ENCODE measurements at places on chromosomes 3 and 15.

GRCh38 chr3:117084739-117085270, 375.2 kb downstream of the TUSC7 start:
- no peak for ATAC-seq

- ATAC-seq = no peak
Measured at GRCh38 chr15:22228101-22228762, 147.9 kb downstream of the OR4M2 start.

DNA sequence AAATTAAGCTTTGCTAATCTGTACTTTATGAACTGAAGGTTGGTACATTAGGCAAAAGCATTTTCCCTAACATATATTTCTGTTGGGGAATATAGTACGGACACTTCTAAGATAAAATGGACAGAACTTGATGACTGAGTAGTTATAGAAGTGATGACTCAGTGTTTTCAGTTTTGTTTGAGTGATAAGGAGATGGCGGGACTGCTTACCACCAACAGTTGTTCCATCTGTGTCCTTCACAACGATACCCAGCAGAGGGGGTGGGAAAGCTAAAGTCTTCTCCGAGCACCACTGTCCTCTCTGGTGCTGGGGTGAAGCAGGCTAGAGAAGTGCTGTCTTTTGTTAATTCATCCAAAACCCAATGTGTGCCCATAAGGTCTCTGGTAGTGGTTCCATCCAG, 195.8 kb downstream of the CD47 start:
- ATAC-seq = no peak

DNA sequence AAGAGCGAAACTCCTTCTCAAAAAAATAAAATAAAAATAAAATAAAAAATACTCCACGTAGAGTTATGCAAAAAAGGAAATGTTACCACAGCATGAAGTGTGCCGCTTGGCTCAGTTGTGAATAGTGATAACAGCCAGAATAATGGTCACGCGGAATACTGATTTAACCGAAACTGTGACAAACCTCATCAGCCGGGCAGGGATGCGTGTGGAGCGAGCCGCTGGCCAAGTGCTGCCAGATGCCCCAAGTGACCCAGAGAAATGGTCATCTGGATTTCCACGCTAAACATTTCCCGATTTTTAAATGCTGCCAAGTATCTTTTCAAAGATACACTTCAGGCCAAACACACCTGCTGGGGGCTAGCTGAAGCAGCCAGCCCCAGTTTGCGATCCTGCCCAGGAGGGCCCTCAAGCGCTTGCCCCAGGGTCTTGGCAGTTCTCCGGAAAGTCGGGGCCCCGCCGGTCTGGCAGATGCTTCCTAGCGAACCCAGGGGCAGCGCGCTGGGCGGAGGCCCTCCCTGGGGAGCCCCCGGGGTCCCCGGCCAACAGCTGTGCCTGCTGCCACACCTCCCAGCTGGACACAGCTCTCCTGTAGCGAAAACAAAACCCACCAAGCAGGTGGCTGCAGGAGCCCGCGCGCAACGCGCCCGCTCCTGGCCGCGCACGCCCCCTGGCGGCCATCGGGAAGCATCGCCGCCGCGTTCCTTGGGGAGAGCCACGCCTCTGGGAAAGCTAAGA, 35.1 kb downstream of the CMTM6 start:
- ATAC-seq = peak; percentile 80

GRCh38 chr15:70323111-70323851, 225.6 kb upstream of the TLE3 start:
- no peak for ATAC-seq

DNA sequence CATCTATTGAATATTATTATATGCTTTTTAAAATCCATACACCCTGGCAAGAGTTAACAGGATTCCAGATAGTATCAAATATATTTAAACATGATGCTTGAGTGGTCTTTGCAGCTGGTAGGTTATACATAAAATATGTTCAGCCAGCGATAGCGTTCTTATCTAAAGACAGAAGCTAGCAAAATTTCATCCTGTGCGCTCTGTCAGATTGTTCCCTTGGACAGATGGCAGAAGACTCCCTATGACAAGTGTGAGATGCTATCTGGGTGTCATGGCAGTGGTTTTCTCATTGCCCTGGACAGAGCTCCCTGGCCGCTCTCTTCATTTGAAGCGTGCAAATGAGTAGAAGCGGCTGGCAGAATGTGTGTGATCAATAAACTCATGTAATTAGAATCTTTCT, 175.2 kb upstream of the SOX14 start:
- ATAC-seq = no peak

DNA sequence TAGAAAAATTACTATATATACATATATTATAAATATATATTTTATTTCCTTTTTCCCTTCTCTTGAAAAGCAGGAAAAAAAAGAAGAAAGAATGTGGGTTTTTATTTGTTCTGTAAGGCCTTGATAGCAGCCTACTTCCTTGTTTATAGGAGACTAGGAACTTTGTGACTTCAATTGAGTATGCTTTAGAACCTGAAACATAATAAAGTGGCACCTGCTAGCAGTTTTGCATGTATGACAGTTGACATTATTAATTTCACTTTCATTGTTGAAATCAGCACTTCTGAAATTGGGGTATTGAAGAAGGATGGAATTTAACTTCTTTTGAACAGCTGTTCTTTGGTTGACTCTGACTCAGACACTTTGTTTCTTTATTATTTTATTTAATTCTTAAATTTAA, 56.9 kb downstream of the GLCE start:
- ATAC-seq = no peak

DNA sequence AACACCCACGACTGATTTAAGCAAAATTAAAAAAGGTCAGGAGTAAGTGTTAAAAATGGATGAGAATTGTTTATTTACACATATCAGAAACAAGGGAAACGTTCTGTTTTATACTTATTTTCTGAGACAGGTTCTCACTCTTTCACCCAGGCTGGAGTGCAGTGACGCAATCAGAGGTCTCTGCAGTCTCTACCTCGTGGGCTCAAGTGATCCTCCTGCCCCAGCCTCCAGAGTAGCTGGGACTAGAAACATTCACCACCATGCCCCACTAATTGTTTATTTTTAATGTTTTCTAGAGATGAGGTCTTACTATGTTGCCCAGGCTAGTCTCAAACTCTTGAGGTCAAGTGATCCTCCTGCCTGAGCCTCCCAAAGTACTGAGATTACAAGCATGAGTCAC, 1080.3 kb downstream of the ROBO1 start:
- ATAC-seq = no peak

DNA sequence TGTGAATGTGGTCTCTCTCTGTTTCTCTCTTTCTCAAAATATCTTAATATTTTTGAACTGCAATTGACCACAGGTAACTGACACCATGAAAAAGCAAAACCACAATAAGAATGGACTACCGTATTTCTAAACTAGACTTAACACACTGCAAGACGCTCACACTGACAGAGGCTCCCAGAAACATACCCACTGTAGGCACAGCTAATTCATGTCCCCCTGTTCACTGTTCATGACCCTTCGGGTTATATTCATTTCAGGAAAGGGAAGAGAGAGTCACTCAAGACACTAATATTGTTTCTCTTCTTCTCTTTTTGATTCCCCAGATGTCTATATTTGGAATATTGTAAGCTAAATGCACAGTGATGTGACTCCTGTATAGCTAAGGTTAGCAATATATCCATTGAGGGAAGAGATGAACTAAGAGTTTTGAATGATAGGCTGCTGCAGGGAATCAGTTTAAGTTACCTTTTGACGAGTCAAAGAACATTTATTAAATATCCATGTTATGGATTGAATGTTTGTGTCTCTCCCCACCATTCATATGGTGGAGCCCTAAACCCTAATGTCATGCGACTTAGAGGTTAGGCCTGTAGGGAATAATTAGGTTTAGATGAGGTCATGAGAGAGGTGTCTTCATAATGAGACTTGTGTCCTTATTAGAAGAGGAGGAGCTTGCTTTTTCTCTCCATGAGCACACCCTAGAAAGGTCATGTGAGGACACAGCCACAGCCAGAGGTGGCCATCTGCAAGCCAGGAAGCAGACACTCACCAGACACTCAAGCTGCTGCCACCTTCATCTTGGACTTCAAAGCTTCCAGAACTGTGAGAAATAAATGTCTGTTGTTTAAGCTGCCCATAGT, 216.6 kb upstream of the GRM7 start:
- no peak for ATAC-seq

DNA sequence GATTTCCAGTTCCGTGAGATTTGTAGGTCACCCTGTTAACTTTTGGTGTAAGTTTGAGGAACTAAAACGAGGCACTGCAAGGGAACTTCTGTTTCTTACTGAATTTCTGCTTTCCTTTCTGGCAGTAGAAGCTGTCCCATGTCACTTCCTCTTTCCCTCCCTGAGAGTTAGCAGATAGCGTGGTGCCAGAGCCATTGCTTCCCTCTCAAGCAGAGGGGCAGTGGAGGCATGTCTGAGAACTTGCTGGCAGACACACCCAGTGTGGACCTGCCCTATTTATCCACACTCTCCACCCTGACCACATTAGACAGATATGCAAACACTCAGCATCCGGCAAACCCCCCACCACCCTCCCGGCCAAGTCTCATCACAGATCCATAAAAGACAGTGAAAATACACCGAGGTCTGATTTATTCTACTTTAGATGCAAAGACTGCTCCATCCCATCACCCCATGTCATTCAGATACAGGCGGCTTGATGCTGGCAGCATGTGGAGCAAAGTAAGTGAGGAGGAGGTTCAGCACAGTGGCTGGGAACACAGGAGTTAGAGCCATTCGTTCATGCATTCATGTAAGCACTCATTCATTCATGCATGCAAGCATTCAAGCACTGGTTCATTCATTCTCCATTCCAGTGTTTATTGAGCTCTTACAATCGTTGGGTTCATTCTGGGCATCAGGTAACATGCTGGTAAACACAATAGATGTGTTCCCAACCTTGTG, 324.7 kb downstream of the SHQ1 start:
- peak; percentile 38 for ATAC-seq

- ATAC-seq = no peak
Measured at GRCh38 chr3:127990051-127990450, 62.2 kb upstream of the SEC61A1 start.

DNA sequence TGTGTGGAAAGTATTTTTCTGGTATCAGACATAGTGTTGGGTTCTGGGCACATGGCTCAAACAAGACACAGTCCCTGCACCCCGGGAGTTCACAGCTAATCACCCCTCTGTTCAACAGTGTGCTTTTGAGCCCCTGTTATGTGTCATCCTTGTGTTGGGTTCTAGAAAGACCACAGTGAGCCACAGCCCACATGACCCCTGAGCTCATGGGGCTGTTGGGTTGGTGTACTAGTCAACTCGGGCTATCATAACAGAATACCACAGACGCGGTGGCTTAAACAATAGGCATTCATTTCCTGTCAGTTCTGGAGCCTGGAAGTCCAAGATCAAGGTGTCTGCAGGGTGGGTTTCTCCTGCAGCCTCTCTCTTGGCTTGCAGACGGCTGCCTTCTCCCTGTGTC, 100.0 kb downstream of the DNAJB8 start:
- ATAC-seq = no peak

- no peak for ATAC-seq
Measured at GRCh38 chr3:71045917-71046282, 537.6 kb downstream of the FOXP1 start.

DNA sequence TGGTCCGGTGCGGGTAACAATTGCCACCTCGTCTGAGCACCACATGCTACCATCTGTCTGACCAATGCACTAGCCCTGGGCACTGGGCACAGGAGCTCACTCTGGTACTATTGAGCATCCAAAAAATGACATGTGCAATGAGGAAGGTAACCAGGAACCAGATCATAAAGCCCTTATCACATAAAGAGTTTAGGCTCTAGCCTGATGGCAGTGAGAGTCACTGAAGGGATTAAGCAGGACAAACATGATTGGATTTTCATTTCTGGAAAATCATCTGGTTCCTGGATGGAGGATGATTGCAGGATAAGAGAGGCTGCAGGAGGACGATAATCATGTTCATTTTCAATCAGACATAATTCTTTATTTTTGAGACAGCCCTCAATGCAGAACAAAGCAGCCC, 12.4 kb downstream of the NDUFB4 start:
- no peak for ATAC-seq

GRCh38 chr3:187994221-187995042, 159.5 kb upstream of the LPP start:
- no peak for ATAC-seq

DNA sequence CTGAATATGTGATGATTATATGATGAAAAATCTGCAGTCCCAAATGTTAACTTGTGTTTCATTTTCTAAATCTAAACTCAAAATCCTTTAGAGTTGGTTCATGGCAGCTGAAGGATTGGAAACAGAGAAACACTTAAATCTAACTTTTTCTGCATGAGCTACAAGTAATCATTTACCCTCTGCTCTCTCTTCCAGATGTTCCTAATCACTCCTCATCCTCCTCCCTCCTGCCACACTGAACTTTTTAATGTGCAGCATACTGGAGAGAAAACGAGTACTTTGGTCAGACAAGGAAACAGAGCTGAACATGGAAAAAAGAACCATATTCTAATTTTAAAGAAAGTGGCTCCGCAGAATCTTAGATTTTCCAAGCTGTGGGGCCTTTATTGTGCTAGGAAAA, 321.2 kb upstream of the COL8A1 start:
- ATAC-seq = no peak

- no peak for ATAC-seq
Measured at GRCh38 chr3:32969656-32970055, 18.2 kb downstream of the CCR4 start.

DNA sequence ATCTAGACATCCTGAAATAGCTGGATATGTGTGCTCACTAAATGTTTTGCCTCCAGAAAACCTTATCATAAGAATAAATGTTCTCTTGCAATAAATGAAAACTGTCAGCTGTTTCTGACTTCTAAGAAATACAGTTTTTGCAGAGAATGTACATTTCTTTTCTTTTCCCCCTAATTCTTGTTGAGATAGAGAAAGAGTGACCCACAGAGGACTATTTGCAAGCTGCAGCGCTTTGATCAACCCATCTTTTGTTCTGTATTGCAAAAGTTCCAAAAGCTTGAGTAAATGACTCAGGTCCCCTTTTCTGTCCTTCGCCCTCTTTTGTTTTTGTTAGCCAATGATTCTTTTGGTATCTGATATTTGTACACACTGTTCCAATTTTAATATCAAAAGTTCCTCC, 141.9 kb downstream of the BBX start:
- no peak for ATAC-seq

- no peak for ATAC-seq
Measured at GRCh38 chr15:83300826-83301225, 16.4 kb upstream of the BNC1 start.

DNA sequence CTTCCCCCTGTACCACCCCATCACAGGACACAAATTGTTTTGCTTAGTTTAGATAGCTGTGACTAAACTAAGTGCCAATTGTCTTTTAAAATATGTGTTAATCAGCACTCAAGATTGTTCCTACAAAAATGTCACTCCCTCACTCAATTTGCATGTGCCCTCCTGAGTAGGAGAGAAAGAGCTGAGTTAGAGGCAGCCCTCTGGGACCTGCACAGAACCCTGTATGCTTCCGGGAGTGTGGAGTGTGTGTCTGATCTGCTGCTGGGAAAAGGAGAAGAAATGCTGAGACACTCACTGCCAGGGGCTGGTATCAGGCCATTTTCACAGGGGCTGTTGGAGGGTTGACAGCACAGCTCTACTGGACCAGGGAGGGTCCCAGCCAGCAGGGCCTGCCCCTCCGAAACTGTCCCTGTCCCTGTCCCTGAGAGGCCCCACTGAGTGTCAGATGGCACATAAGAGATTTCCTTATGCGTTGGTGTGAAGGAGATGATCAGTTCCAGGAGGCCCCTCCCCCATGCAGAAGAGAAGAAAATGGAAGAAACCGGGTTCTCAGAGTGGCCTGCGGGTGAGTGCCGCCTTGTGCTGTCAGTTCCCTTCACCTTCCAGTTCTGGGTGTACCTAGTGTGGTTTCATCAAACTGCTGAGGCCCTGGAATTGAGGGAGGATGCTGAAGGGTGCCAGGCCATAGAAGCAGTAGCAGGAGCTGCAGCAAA, 3.9 kb upstream of the B3GNT5 start:
- no peak for ATAC-seq
